ENCODE measurements at places on chromosomes 16 and 17.

DNA sequence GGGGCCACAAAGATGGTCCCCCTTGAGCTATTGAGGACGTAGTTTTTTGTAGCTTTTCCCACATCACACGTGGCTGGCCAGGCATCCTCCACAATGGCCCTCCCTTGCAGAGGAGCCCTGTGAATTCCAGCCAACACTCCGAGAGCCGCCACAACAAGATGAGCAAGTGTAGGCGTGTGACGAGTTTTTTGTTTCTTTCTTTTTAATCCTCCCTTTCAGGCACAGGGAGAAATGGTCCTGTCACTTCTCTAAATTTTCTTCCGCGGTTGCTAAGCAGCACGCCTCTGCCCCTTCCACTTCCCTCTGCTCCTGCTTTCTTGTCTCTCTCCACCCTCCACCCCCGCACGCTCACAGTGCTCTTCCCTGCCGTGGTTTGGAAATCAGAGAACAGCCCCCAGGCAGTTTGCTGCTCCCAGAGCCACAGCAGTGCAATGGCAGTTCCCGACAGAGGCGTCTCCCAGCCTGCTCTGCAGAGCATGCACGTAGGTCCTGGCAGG, 68.0 kb upstream of the MRTFB start:
- DNase-seq: no peak

DNA sequence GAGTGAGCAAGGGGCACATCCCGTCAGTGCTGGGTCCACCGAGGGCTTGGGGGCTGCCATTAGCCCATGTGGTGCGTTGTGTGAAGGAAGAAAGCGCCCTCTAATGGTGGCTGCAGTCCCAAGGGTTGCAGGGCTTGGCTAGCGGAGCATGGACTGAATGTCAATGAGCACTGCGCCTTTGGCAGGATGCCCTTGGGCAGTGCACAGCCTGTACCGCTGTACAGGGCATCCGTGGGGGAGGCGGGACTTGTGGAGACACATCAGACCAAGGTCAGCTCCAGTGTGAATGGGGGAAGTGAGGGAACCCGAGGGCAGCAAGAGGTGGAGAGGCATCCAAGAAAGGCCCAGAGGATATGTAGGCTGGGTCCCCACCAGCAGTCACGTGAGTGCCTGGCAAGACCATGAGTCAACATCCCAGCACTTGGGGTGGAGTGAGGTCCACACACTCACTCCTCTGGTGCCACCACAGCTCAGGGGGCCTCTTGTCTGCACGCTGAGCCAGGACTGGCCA, 75.5 kb upstream of the MED9 start:
- no peak for DNase-seq

- no peak for DNase-seq
Measured at GRCh38 chr17:74213861-74214391, 555 bp downstream of the TTYH2 start.

GRCh38 chr16:55530316-55530856, 21.5 kb downstream of the LPCAT2 start:
- DNase-seq: no peak

DNA sequence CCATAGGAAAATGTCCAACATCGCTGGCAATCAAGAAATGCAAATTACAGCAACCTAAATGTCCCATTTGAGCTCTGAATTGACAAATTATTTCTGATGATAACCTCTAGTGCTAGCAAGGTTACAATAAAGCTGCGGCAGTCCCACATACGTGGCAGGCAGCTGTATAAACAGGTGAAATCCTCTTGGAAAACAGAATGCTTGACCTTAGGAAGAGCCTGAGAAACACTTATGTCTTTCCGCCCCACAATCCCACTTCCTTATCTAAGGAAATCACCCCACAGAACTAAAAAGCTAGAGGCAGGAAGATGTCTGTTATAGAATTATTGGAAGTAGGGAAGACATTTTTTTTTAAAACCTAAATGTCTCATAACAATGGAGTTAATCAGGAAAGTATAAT, 154.3 kb downstream of the KATNIP start:
- DNase-seq: no peak

DNA sequence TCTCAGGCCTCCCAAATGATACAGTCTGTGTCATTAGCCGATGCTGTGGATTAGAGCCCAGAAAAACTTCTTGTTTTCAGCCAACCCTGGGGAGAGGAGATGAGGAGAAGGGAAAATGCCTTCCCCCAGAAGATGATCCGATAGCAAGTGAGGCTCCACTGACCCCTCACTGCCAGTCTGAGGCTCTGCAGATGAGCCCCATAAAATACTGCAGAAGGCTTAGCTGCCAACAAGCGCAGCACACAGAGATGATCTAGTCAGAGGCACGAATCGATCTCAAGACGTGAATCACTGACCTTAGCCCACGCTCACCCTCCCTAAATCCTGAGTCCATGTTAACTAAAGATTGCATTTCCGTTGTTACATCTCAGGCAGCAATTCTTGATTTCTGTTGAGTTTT, 31.5 kb downstream of the SALL1 start:
- DNase-seq: no peak

- DNase-seq: no peak
Measured at GRCh38 chr16:20181416-20181815, 107.7 kb upstream of the GPR139 start.

DNA sequence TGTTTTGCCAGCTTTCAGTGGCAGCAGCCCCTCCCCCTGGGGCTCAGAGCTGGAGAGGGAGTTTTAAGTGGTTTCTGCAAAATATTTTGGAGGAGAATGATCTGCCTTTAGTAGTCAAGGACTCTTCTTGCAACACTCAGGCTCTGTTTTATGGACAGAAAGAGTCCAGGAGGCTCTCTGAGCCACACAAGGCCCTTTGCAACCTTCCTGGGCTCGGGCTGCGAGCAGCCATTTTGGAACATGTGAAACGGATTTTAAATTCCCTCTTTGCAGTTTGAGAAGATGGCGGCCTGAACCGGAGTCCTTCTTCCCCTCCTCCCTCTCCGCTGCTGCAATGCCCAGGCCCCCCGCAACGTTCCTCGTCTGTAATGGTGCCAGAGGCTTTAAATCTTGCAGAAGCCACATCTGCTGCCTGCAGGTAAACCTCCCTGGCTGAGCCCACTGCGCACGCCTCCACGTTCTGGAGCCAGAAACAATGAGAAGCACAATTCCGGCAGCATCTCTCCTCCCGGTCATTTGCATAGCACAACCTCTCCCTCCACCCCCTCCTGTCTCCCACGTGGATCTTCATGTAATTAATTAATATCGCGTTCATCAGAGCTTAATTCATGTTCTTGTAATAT, 386.1 kb downstream of the SEC14L1 start:
- DNase-seq: no peak

DNA sequence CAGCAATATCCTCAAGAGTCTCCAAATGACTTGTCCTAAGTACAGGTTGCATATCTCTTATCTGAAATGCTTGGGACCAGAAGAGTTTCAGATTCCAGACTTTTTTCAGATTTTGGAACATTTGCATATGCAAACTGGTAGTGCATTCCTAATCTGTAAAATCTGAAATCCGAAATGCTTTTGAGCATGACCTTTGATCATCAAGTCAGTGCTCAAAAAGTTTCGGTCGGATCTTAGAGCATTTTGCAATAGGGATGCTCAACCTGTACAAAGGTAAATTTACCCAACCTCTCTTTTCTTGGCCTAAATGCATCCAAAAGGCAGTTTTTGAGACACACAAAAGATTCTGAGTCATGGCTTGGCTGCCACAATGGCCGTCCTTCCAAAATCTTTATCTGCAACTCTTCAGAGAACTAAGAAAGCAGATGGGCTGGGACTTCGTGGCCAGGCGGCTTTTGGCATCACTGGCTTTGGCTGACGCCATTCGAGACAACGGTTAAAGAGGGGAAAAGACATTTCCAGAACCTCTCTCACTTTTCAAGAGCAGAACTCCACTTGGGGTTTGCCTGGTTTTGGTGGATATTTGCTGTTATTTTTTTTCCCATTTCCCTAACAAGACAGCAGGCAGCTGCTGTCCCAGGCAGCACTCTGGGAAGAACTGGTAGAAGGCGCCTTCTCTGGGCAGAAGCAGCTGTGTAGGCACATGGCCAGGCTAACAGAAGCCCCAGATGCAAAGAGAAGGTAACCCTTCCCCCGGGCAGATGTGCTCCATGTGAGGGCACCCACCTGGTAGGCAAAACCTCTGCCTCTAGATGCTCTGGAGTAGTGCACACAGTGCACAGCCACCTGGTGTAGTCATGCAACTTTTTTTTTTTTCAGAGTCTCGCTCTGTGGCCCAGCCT, 8.9 kb downstream of the CPPED1 start:
- DNase-seq: no peak

DNA sequence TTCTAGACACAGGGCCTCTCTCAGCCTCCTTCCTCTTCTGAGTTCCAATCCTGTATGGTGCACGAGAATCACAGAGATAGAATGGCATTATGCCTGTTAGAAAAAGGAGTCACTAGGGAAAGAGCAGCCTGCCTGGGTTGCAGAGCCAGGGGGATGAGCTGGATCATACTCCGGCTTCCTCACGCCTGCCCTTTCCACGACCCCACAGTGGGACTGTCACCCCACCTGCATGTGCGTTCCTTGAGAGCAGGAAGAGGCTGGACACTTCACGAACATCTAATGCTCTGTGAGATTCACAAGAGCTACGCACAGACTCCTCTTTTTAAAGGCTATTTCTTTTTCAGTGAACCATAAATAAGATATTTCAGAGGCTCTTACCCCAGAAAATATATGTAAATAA, 54.8 kb downstream of the N4BP1 start:
- DNase-seq: no peak

DNA sequence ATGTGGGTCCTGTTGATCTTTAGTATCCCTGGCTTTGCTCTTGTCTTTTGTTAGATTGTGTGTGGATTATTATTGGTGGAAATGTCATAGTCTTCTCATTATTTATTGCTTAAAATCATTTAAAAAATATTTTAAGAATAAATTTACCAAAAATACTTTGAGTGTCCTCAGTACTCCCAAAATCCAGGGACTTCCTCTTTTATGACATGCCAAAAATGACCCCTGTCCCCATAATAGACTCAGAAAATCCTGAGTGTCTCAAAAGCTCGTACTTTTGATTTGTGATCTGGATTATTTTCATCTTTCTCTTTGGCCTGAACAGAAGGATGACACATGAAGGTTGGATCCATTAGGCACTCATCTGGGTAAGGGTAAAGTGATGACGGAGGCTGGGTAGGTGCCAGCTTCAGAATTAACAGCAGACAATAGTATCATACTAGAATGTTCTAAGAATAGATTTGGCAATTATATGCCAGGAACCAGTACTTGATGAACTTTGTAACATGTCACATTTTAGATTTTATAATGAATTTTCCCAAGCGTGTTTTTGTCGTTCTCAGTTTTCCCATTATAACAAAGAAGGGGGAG, 602.2 kb upstream of the CDH8 start:
- no peak for DNase-seq

- DNase-seq: no peak
Measured at GRCh38 chr17:50218771-50219315, 17.4 kb upstream of the COL1A1 start.

DNA sequence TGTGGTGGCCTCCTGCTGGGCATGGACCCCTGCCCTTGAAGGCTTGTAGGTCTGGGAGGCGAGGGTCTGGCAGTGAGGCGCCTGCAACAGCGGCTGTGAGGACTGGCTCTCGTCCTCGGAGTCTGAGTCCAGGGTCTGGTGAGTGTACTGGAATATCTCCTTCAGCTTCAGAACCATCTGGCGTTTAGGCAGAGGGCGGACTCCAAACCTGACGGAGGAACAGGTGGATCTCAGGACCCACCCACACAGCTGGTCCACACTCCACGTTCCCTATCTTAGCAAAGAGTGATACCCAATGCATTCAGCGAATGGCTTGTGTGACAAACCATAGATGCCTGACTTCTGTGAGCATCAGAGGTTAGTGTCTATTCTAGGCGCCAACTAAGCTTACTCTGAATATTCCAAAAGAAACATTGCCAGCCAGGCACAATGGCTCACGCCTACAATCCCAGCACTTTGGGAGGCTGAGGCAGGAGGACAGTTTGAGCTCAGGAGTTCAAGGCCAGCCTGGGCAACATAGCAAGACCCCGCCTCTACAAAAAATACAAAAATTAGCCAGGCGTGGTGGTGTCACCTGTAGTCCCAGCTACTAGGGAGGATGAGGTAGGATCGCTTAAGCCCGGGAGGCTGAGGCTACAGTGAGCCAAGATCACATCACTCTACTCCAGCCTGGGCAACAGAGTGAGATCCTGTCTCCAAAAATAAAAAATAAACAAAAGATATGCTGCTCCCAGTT, 6.3 kb upstream of the NLRC3 start:
- no peak for DNase-seq

GRCh38 chr16:77009453-77009852, 181.5 kb upstream of the MON1B start:
- DNase-seq: no peak

- no peak for DNase-seq
Measured at GRCh38 chr17:35713069-35713728, 18.2 kb upstream of the RASL10B start.

GRCh38 chr17:43721537-43722268, 36.9 kb downstream of the SOST start:
- no peak for DNase-seq

DNA sequence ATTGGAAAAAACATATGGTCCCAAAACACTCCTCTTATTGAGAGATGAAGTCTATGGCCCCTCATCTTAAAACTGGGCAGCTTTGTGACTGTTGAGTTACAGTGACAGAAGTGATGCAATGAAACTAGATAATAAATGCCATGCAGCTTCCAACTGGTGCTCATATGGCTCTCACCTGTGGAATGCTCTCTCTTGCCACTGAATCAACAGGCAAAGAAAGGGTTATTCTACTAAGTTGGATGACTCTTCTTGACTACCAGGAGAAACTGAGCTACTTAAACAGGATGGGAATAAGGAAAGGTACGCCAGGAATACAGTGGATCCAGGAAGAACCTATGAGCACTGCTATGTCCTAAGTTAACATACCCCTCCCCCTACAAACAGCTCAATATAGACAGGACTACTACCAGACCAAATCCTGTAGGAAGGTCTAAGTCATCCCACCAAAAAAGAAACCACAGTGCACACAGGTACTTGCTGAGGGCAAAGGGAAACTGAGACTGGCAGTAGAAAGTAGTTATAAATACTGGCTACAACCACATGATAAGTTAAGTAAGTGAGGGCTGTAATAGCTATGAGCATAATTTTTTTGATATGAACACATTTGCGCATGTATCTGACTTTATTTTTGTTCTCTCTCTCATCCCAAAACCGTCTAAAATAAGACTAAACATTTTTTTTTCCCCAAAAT, 398.5 kb downstream of the ZFHX3 start:
- no peak for DNase-seq

- DNase-seq: no peak
Measured at GRCh38 chr16:55498101-55498500, 10.8 kb upstream of the LPCAT2 start.
